ENCODE measurements at places on chromosomes 1 and 21.

- DNase-seq: no peak
Measured at GRCh38 chr1:16459352-16459925, 18.9 kb downstream of the NECAP2 start.

DNA sequence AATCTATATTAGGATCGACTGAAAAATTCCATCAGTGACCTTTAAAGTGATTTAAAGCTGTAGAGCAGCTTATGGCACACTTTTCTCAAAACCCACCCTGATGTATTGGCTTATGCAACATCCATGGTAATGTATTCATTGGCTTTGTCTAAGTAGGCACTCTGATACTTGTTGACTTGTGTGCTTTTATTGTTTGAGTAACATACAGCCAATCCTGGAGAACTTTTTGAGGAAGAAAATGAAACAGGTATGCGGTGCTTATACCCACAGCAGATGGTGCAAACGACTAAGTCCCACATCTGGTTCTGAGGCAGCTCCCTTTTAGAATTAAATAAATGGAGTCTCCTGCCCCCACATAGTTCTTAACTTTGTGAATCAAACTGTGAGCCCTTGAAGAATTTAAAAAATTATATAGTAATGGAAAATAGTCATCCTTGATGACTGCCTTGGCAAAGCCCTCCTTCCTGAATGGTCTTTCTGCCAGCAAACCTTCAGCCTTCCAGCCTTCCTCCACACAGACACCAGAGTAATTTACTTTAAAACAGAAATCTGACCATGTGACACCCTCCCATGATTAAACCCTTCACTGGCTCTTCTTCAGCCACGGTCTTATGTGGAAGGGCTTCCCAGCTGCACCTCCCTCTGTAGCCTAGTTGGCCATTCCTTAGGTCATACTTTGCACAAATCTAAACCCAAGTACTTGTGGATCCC, 116.0 kb downstream of the BCAR3 start:
- DNase-seq: no peak

DNA sequence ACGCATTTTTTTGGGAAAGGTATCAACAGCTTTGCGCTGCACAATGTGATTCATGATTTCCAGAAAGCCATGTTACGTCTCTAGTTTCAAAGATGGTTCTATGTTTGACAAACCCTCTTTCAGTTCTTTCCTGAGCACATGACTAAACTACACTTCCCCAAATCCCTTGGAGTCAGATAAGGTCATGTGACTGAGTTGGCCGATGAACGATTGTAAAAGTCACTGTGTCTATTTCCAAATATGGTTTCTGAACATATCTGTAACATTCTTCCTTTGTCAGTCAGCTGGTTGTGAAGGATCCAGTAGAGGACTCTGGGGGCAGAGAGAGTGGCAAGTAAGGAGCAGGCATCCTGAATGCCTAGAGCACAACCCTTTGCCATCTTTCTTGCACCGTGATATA, 35.4 kb downstream of the TMPRSS15 start:
- DNase-seq: no peak

DNA sequence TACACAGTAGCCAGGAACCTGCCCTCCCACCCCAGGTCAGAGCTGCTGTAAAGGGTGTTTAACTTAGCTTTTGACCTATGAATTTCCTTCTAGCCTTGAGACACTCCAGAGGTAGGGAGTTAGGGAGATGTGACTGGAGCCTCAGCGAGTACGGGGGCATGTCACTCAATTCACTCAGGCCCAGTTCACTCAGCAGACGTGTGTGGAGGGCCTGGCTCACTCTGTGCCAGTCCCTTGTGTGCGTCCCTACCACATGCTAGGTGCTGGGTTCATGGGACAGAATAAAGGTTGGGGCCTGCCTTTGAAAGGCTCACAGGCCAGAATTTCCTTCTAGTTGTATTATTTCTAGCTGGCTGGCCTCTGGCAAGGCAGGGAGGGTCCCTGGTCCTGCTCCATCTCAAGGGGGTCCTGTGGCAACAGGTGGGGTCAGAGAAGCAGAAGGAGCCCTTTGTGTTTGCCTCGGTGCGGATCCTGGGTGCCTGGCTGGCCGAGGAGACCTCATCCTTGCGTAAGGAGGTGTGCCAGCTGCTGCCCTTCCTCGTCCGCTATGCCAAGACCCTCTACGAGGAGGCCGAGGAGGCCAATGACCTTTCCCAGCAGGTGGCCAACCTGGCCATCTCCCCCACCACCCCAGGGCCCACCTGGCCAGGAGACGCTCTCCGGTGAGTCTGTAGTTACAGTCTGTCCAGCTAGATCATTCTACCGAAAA, 4.5 kb downstream of the NCDN start:
- no peak for DNase-seq

GRCh38 chr1:57162607-57163261, 196.9 kb upstream of the C8B start:
- no peak for DNase-seq

GRCh38 chr1:90952906-90953305, 68.9 kb downstream of the ZNF644 start:
- DNase-seq: no peak

- no peak for DNase-seq
Measured at GRCh38 chr1:30783256-30783915, 25.8 kb upstream of the LAPTM5 start.

- DNase-seq: no peak
Measured at GRCh38 chr1:109762821-109763645, 690 bp downstream of the EPS8L3 start.

DNA sequence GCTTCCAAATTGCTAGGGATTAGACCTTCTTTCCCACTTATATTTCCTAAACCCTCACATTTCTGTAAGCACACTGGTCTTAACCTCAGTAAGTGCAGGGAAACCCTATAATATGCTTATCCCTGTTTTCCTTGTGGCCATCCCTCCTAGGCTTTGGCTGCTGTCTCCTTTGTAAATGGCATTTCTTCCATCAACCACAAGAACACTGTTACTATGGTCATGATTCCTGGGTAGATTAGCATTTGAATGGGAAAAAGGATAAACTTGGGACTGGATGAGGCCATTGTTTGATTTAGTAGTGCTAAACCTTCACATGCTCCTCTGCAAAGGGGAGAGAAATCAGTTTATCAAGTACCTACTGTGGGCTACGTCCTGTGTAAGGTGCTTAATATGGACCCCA, 16.2 kb upstream of the AGO3 start:
- no peak for DNase-seq

GRCh38 chr1:77064246-77064645, 155.0 kb downstream of the PIGK start:
- no peak for DNase-seq

- peak; percentile 85 for DNase-seq
Measured at GRCh38 chr1:48560577-48560976, 88.6 kb upstream of the SPATA6 start.

DNA sequence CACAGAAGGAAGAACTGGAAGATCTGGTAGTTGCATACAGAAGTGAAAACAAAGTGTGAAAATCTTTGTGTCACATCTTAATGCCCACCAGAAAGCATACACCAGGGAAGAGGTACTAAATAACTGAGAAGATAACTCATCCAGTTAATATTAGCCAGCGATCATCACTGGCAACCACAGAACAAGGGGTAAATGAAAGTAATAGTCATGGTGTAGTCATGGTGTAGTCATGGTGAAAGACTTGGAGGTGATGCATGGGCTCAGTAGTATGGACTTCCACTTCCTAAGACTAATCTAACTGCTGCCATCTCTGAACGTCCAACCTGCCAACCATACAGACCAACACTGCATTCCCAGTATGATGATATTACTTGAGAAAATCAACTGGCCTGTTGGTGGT, 481.2 kb upstream of the NR5A2 start:
- DNase-seq: no peak

GRCh38 chr1:199149591-199149990, 510.8 kb downstream of the PTPRC start:
- DNase-seq: no peak

DNA sequence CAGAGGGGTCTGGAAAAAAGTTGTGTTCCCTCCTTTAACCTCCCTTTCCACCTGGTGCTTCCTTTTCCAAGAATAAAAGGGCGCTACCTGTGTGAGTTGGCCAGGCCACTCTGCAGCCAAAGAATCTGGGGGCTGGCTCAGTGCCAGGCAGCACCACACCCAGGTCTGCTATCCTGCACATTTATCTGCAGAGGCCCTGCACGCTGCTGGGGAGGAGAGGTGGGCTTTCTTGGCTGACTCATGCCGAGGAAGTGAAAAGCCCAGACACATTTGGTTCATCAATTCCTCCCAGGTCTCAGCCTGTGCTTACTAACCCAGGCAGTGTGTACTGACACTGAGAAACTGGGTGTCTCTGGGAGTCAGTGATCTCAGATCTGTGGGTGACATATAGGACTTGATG, 79.8 kb upstream of the F3 start:
- DNase-seq: no peak

- no peak for DNase-seq
Measured at GRCh38 chr1:99969260-99969728, 502 bp upstream of the SLC35A3 start.

DNA sequence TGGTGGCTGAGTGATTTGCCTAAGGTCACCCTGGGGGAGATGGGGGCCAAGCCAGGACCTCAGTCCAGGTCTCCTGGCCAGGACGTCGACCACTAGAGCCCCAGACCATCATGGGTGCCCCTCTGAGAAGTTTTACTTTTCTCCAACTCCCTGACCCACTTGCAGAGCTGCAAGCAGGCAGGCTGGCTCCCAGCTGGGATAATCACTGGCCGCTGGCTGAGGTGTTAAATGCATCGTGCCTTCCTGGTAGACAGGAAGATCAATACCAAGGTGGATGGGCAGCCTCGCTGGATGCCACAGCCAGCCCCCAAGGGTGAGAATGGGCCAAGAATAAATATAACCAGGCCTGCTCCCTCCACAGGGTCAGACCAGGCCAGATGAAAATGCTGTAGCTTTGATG, 106.2 kb downstream of the EPHB2 start:
- DNase-seq: peak; percentile 59

GRCh38 chr1:42877380-42877779, 31.0 kb downstream of the ZNF691 start:
- no peak for DNase-seq

DNA sequence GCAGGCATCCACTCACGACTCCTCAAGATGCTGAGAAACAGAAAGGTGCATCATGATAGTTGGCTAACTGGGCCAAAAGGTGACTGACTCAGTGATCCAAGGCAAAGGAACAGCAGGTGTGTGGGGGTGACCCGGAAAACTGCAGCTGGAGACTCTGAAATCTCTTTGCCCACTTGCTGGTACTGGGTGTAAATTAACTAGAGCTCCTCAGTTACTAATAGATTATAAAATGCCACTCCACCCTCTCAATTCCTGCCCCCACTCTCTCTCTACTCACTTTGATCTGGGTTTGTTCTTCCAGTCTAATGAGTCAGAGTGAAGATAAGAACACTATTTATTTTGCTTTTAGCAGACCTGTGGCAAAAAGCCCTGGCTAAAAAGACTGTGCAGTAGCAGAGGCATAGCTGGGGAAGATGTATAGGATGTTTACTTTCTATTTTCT, 7.2 kb upstream of the PIGC start:
- peak; percentile 78 for DNase-seq

DNA sequence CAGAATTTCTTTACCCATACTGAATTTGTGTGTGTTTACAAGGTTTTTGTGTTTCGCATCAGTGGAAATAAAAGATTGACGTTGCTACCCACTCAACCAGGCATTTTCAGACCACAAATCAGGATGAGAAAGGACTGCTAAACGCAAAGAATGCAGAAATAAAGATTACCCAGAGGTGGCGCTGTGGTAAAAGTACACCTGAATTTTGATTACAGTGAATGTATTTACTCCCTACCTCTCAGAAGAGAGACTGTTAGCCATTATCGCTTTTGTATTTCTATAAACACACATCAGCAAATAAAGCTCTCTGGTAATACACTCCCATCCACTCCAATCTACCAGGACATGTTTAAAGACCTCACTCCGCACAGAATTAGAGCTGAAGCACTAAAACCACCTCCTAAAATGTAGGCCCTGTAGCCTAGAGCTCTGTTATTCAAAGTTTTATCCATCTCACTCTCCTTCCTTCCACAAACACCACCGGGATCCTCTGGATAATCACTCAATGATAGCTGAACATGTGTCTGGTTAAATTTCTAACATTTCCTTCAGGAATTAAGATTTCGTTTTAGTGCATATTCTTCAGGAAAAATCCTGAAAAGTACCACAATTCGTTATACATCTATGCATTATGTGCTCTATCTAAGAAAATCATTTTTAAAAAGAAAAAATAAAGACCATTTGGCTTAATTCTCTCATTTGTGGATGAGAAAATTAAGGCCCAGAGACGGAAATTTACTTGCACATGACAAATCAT, 2.5 kb upstream of the LMO4 start:
- peak; percentile 77 for DNase-seq

- DNase-seq: peak; percentile 76
Measured at GRCh38 chr1:204578867-204579664, 62.9 kb downstream of the MDM4 start.

GRCh38 chr1:79362470-79362869, 355.9 kb upstream of the ADGRL4 start:
- no peak for DNase-seq

DNA sequence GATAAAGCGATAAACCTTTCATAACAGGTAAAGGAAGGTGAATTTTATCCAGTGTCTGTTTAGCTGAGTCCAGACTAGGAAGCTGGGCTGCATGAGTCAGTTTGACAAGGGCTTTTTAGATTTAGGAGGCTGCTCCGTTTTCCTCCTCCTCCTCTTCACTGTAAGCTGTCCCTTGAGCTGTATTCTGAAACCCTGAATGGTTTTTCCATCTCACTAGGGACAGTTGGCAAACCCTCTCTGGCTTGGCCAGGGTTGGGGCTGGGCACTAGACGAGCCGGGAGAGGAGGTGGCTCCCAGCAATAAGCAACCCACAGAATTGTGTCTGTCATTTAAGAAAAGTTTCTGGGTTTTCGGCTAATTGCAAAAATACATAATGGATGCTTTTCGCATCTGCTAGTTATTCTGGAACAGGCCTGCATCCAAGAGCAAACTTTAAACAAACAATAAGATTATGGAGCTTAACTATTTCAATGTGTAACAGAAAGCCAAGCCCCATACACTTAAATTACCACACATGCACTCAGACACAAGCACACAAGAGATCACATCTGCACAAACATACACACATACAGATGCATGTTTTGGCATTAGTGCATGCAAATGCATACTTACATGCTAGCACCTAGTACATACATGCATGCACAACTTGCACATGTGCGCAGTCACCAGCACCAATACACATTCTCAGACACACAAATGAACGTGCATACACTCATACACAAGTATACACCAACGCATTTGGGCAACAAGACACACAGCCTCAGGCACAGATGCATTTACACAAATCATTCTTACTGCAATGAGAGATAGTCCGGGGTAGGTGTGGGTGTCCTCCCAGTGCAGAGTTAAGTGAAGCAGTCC, 27.8 kb upstream of the FOXE3 start:
- no peak for DNase-seq

DNA sequence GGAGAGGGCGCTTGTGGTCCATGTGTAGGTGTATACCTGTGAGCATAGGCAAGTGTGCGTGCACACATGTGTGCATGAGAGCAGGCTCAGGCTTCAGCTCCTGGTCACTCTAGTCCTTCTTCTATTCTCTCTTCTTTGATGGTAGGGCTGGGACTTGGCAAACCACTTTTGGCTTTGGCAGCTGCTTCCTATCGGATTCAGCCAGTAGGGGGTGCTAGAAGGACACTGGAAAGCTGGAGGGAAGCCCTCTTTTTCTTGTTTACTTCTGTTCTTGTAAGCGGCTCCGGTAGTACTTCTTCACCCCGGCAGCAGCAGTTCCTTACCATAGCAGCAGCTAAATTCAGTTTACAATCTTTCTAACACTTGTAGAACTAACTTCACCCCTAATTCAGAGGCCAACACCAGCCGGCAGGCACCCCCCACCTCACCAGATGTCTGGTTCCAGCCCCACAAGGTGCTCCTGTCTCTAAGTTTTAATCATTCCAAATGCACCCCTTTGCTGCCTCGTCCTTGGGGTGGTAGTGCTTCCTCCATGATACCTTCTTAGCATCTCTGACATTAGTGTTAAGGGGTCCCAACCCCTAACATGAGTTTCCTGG, 25.1 kb downstream of the NENF start:
- DNase-seq: peak; percentile 42
